NCI-H226 (cell line): ENCODE measurements at places on chromosomes 7 and 10.

DNA sequence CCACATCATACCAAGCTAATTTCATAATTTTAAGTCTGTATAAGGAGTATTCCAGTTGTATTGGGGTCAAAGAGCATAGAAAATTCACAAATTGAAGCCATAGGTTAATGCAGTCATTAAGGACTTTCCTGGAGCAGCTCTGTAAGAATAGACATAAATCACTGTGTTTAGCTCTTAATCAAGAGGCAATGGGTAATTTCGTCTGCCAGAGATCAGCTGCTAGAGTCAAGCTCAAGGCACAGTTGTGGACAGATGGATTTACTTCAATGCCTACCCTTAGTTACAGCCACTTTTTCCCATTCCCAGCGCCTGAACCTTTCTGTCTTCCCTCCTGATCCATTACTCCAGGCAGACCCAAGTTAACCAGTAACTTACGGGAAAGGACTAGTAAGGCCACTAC, 40.6 kb upstream of the AGBL3 start:
- DNase-seq, result no peak

- no peak for DNase-seq
These were observed 97.9 kb upstream of the SAMD8 start for GRCh38 chr10:75013522-75013921.

DNA sequence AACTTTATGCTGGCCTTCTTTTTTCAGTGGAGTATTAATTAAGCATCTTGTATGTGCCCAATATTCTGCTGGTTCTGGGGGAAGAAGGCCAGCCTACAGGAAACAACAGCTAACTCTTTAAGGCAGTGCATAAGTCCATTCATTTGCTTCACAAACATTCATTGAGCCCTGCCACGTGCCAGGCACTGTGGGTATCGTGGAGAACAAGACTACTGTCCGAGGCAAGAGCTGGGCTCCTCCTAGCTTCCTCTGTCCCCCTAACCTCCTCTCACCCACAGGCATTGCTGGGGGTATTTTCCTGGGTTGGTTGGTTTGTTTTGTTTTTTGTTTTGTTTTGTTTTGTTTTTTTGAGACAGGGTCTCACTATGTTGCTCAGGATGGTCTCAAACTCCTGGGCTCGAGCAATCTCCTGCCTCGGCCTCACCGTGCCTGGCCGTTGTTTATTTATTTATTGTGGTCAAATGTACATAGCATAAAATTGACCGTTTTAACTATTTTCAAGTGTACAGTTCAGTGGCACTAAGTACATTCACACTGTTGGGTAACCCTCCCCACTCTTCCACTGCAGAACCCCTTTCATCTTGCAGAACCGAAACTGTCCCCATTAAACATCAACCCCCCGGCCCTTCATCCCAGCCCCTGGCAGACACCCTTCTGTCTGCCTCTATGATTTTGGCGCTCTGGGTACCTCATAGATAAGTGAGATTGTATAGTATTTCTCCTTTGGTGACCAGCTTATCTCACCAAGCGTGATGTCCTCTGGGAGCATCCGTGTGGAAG, 32.6 kb downstream of the CHST3 start:
- DNase-seq, result no peak

GRCh38 chr10:74771054-74771453, 55.3 kb upstream of the KAT6B start:
- no peak for DNase-seq

DNA sequence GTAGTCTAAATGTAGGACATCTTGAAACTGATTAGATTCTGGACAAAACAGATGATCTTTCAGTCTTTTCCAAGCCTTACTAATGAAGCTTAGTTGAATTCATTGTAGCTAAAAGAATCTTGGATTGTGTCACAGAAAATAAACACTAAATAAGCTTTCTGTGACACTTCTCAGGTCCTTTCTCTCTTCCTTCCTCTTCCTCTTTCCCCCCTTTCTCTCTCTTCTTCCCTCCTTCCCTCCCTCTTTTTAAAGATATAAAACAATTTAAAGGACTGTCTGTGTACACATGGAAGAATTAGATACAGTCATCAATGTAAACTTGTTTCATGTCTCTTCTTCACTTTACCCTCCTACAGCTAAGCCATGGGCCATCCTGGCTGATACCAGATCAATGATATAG, 5.3 kb upstream of the COMMD3 start:
- DNase-seq, result no peak

- DNase-seq, result no peak
These were observed 125.9 kb upstream of the INSYN2A start for GRCh38 chr10:127322286-127322685.

- DNase-seq, result peak; percentile 98
These were observed 67.7 kb downstream of the TACR2 start for GRCh38 chr10:69348816-69349541.

GRCh38 chr7:46448478-46448877, 527.4 kb upstream of the IGFBP3 start:
- DNase-seq, result no peak

GRCh38 chr10:128286762-128287500, 160.7 kb upstream of the MKI67 start:
- no peak for DNase-seq

- no peak for DNase-seq
These were observed 29.8 kb upstream of the PODXL start for GRCh38 chr7:131586259-131586658.

DNA sequence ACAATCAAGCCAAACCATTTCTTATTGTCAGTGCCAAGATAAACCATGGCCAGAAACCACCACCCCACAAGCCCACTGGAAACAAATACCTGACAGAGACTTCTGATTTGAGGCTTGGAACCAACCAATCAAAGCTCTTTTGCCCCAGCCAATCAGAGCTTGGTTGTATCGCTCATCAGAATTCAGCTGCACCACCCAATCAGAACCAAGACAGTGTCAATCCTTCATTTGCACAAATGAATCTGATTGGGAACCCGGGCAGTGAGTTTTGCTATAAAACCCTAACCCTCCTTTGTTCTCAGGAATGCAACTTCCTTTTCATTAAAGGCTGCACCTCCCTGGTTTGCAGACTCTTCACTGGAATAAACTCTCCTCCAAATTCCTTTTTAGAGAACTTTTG, 87.4 kb downstream of the ELAPOR2 start:
- DNase-seq, result no peak

DNA sequence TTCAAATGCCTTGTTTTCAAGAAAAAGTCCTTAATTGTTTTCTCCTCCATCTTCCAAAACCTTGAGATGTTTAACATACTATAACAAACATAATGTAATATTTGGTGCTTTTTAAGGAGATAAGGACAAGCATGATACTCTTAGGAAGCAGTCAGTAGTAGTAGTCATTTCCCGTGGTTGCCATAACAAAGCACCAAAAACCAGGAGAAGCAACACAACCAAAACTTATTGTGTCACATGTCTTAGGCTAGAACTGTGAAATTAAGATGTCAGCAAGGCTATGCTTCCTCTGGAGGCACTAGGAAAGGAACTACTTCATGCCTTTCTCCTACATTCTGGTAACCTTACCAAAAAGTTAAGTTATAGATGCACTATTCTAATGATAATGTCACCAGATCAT, 106.8 kb downstream of the MBL2 start:
- DNase-seq, result peak; percentile 6

DNA sequence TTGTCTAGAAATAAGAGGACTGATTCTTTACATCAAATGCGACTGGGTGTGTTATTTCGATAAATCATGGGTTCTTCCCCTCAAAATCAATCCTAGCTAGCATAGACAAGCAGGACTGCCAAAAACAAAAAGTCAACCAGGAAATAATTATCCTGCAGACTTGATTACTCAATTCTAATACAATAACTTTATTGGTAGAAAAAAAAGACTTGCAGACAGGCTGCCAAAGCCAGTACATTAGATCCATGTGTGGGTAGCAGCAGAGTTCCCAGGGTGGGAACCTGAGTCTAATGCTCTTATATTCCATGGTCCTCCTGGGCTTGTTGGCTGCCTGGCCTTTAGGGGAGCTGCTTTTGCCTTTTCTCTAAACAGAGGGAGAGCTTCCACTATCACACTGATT, 7.8 kb downstream of the AFAP1L2 start:
- DNase-seq, result no peak

DNA sequence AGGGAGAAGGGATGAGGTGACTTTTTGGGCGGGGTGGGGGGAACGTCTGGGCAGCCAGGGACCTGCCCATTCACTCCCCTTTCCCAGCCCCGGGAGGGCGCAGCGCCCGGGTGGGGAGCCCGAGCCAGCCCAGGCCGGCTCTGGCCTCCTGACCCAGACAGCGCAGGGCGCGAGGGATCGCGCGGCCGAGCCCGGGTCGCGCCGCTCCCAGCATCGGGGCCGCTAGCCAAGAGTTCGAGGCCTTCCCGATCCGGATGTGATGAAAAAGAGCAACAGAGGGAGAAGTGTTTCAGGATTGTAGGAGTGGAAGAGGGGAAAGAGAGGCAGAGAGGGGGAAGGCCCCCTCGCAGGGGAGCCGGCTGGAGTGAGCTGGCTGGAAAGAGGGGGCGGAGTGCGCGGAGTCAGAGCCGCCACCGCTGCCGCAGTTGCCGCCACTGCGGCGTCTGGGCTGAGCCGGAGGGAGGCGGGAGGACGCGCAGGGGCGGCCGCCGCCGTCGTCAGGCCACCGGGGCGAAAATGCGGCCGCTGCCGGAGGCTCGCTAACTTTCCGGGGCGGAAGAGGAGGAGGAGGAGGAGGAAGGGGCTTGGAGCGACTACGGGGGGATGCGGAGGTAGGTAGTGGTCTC, at the start of gene MDFIC:
Gene MDFIC (plus strand): TSS at position 69 of the 626 bp plus-strand sequence. CDS start 940 bp downstream, outside the sequence.
- DNase-seq, result no peak

GRCh38 chr7:134907639-134908038, 78.7 kb upstream of the AGBL3 start:
- DNase-seq, result no peak

DNA sequence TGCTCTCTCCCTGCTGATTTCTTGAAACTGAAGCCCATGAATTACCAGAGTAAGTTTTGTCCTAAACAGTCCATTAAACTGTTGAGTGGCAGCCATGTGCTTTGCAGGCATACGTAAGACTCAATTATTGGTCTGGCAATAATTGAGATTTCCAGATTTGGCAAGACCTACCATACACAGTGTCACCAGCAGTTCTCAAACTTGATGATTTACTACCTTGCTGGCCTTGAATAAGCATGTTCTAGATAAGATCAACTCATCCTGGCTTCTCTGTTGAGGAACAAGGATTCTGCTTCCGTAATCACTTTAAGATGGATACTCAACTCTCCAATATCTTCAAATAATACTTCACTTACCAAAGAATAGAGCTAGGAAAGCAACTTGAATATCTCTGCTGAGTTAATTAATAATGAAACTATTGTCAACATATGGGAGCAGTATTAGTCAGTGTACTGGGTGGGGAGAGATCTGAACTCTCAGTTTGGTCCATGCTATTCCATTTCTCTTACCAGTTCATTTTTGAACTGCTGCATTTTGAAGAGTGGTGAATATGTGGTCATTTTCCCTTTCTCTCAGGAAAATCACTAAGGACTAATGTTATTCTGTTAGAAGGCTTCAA, 181.4 kb downstream of the IPMK start:
- DNase-seq, result no peak

- no peak for DNase-seq
These were observed 307.9 kb upstream of the AOAH start for GRCh38 chr7:37032258-37032601.

DNA sequence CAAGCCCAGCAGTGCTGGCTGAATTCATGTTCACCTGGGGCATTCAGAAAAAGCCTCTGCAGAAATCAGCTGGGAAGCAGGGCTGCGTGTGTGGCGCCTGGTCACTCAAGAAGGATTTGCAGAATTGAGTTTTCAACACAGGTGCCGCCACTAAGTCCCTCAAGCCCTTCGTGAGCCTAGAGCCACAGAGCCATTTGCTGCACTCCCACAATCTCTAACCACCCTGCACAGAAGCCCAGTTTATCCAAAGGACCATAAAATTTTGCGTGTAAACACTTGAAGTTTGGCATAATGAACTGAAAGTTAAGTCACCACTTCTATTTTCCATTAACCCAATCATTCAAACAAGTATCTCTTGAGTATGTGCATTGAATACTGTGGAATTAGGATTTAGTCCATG, 136.2 kb downstream of the DIP2C start:
- DNase-seq, result no peak

- no peak for DNase-seq
These were observed 1.8 kb downstream of the PARP12 start for GRCh38 chr7:140060788-140061606.

GRCh38 chr10:35470248-35470924, 134.1 kb downstream of the CCNY start:
- no peak for DNase-seq

- DNase-seq, result no peak
These were observed 13.6 kb upstream of the TAF3 start for GRCh38 chr10:7804741-7805140.

DNA sequence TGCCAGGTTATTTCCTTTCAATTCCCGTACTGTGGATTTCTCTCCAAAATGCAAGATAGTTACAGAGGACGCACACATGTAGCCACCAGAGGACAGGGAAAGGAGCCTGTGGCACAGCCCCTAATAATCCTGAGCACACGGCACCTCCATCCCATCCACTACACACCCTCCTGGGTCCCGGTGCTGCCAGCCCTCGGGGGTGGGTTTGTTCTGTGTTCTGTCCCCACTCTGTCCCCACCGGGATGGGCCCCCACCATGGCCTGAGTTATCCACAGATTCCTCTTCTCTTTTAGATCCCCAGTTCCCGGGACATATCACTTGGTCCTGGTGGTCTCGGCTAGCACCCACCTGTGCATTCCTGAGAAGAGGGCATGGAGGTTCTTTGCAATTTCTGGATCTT, 196.9 kb upstream of the PPP2R2D start:
- DNase-seq, result no peak

GRCh38 chr7:90777886-90778285, 181.8 kb downstream of the CDK14 start:
- DNase-seq, result no peak

DNA sequence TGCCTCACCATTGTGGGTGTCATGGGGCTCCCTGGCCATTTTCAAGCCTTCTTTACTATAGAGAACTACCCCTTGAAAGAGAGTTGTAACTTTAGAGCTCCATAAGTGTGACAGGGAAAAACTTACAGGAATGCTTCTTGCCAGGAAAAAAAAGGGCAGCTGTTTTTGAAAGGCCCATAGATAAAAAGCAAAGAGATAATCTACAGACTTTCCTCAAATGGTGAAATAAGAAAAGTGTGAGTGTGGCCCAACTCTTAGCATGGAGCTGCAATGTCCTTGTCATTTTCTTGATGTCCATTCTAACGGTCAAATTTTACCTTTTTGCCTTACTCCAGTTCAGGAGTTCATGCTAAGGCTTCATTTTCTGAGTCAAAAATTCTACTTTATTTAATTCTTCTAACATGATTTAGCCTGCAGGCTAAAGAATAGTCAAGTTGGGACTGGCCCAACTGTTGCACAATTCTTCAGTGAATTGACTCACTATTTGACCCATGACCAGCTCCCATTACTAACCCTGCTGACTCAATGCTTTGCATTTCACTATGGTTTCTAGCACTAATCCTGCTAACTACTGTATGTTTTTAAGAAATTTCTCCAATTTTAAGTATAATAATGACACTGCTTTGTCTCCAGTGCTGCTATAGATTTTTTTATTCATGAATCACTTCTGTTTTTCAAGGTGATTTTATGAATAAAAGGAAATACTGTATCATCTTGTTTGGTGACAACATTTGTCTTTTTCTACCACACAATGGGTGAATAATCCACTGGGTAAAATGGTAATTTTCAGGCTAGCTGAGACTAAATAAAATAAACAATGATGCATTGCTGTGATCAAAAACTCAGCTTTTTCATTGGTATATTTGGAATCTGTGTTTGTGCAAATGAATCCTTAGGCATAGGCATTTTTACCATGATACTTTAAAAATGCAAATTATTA, 41.4 kb upstream of the SGCE start:
- peak; percentile 74 for DNase-seq
